Activated B cell treated with CpG ODN at 0.5 μM for 24 hours (primary cell): ENCODE measurements at places on chromosomes 6 and 20.

DNA sequence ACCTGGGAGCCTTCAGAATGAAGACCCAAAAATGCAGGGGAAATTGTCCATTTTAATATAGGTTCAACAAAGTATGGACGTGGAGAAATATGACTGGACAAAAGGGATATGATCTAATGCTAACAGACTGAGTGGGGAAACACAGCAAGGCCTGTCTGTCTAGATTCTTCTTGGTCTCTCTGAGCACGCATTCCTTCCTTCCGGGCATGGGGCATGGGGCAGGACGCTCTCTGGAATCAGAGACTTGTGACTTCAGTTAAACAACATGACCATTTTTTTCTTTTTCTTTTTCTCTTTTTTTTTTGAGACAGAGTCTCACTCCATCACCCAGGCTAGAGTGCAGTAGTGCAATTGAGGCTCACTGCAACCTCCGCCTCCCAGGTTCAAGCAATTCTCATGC is 31.9 kb downstream of the ZBTB2 start:
- DNase-seq: no peak

DNA sequence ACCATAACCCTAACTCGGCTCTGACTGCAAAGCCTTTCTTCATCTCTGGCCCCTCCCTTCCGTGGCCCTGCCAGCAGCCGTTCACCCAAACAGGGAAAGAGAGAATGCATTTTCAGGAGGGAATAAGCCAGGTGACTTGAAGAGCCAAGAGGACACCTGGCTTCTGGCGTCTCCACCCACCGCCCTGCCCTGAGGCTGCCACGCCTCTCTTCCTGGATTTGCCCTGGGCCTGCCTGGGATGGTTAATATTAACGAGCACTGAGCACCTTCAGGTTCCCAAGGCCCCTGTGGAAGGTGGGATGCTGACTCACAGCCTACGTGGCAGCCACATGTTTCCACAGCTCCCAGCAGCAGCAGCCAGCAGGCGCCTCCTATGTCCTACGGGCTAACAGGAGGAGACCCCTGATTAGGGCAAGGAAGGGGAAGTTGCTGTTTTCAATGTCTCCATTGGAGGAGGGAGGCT is 138.0 kb upstream of the RREB1 start:
- DNase-seq: no peak

DNA sequence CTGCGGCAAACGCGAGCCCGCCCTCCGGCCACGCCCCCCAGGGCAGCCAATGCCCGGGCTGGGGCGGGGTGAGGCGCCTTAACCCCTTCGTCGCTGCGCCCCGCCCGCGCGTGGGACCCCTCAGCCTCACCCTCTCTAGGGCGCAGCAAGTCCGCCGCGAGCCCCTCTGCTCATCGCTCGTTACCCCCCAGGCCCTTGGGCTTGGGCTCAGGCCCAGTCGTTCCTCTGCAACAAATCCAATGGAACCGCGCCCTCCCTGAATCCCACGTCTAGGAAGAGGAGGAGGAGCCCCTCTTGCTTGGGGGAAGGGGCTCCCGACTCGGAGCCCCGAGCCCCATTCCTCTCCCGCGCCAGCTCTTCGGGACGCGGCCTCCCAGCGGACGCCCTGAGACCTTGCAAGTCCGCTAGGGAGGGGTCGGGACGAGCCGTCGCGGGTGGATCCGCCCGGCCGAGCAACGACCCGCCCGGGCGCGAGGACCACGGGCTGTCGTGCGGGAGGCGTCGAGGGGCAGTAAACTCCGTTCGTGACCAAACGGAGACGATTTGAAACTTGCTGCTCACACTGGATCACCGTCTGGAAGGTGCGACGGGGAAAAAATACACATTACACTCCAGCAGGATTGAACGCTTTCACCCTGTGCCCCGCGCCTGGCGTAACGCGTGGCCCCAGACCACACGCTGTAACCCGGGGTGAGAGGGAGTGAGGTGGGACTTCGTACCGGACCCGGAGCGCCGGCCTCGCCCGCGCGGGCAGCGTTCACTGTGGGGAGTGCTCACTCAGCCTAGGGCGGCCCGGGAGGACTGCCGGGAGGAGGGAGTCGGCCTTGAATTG is 477 bp upstream of the LZTS3 start:
- peak; percentile 93 for DNase-seq

GRCh38 chr6:83518816-83519480 is 6.6 kb downstream of the PRSS35 start:
- no peak for DNase-seq

DNA sequence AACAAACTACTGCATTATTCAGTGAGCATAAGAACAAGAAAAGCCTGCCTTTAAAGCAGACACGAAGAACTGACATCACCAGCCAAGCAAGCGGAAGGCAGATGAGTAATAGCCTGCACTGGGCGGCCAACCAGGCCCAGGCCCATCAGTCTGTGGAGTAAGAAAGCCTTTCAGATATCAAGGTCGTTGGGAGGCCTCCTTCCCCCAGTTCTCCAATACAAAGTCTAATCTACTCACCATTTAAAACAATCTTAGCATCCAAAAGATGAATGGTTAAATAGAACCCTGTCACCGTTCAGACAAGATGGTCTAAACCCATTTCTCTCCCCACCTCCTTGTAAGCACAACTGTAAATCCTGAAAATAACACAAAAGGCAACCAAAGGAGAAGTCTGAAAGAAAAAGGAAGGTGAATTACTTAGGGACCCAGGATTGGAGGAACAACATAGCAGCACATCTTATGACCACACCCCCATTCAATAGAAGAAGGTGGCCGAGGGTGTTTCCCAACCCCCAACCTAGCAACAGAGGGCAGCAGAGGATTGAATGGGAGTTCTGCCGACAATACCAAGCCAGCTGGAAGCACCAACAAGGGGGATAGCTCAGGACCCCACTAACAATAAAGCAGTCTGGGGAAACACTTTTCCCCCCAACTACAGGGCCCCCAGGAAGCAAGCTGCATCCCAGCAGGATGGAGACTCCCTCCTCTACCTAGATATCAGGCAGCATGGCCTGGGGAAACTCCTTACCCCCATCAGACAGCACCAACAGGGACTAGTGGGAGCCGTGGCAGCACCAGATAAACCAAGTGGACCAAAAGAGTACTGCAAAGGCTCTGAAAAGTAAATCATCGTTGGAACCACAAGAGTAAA is 67.9 kb downstream of the ZHX3 start:
- DNase-seq: no peak

- DNase-seq: no peak
Measured at GRCh38 chr6:168956884-168957730, 296.5 kb downstream of the THBS2 start.

GRCh38 chr20:58457083-58457695 is 58.0 kb downstream of the APCDD1L start:
- no peak for DNase-seq

DNA sequence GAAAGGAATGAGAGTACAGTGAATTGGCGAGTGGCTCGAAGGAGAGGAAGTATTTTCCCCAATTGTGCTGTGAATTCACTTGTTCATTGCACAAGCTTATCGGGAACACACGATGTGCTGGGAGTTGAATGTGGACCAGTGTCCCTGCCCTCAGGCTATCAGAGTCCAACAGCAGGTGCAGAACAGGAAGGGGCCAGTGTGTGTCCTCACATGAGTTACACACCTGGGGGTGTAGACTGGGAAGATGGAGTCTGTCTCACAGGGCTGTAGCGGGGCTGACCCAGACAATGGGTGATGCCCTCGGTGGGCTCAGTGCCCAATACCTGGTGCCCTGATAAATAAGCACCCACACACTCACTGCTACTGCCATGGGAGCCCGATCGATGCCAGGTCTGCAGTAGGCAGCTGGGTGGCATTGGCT is 14.4 kb downstream of the DUSP22 start:
- no peak for DNase-seq

DNA sequence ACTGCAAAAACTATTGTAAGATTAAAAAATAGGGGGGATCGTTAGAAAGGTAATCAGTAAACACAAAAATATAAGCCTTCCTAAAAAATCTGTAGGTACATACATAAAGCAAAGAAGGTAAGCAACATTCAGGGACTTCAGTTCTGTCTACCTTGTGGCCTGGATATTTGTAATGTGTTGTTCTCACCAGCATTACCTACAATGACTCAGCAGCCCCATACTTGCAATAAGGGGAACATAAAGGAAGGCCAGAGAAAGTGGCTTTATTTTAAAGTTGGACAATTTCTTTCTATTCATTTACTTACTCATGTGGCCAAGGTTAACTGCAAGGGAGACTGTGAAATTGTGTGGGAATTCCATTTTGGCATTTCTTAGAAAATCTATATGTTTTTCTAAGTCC is 277.2 kb upstream of the PREP start:
- DNase-seq: no peak

GRCh38 chr20:1934721-1935573 is 39.7 kb downstream of the SIRPA start:
- no peak for DNase-seq

GRCh38 chr6:42335896-42336295 is 115.8 kb downstream of the TRERF1 start:
- no peak for DNase-seq
